ENCODE measurements at places on chromosomes 16 and 17. TPM values are rescaled to one million over a fixed set of nuclear protein-coding genes. Genes with fewer than 3 reads are reported as not detected.
A peak's percentile ranks its signal among the peaks of the same experiment; 100 is the strongest.

DNA sequence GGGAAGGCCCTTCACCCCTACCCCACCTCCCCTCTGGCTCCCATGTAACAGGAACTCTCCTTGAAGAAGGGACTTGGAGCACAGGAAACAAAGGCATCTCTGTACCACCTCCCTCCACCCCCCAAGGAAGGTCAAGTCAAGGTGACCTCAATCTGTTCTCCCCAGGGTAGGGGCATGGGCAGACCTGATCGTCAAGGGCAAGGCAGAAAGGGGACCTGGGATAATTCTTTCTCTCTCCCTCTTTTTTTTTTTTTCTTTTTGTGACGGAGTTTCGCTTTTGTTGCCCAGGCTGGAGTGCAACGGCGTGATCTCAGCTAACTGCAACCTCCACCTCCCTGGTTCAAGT is 4.3 kb upstream of the STAT5A start:
- no peak overlapping the region for H3K4me3 ChIP-seq
- H3K4me1 ChIP-seq = peaks cover 6% of the 10 kb centered on the region
- H3K36me3 ChIP-seq = no peaks in the 10 kb centered on the region
- H3K27ac ChIP-seq = no peak overlapping the region

GRCh38 chr17:1912146-1912545 is 82.3 kb downstream of the RPA1 start:
- H3K4me3 ChIP-seq = no peak overlapping the region
- no peaks in the 10 kb centered on the region for H3K36me3 ChIP-seq
- no peak for DNase-seq

GRCh38 chr17:80261159-80261894 is 675 bp downstream of the RNF213 start:
- H3K27me3 ChIP-seq = no peaks in the 10 kb centered on the region
- peaks cover 25% of the 10 kb centered on the region for H3K4me1 ChIP-seq
- peak overlapping the region; percentile 97 for H3K4me3 ChIP-seq
- DNase-seq = peak; percentile 76
- no peaks in the 10 kb centered on the region for H3K36me3 ChIP-seq
- peak overlapping the region; percentile 99 for H3K27ac ChIP-seq

The UBE2G1 gene
- 45.5 TPM for total RNA-seq

DNA sequence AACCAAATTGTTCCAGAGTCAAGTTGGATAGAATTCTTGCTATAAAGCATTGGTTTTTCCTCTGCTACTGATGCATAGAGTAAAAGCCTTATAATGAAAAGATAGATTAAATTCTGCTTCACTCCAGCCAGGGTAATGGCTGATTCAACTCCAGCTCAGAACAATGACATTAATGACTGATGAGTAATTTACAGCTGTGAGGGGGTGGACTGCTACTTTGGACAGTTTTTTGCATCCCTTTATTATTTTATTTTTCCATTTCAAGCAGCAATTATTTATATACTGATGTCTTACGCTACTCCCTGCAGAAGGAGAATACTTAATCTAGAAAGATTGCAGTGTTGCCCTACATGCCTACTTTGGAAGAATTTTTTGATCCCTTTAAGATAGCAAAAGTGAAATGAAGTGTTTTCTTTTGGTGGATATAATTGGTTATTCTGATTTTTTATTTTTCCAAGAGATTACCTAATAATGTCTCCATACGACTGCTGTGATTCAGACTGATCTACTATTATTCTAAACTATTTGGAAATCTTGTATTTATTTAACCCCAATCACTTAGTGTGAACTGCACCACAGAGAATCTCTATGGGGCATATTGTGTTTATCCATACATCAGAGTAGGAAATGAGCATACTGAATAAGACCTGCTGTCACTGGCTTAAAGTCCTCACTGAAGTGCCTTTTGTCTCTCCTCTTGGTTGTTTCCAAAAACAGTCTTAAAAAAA is 149.5 kb downstream of the TRIM37 start:
- H3K36me3 ChIP-seq = no peaks in the 10 kb centered on the region
- no peak for DNase-seq
- no peak overlapping the region for H3K27ac ChIP-seq

DNA sequence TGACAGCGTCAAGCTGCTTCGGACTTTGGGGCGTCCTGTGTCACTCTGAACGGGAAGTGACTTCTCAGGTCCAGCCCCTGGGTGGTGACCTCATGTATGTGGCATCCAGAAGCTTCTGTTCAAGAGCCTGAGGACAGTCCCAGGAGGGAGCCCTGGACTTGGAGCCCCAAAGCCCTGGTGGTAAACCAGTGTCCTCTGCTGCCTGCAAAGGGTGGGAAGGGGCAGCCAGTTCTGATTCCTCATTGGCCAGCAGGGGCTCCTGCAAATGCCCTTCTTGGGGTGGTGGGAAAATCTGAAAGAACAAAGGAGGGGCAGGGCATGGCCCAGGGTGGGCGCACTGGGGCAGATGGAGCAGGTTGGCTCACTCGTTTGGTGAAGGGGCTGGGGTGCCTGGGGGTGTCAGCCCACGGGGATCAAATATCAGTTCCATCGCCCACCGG is 1.6 kb downstream of the OSGIN1 start:
- DNase-seq = peak; percentile 75
- peaks cover 41% of the 10 kb centered on the region for H3K36me3 ChIP-seq
- H3K27me3 ChIP-seq = no peaks in the 10 kb centered on the region
- H3K4me3 ChIP-seq = peak overlapping the region; percentile 76
- H3K4me1 ChIP-seq = peaks cover 7% of the 10 kb centered on the region

DNA sequence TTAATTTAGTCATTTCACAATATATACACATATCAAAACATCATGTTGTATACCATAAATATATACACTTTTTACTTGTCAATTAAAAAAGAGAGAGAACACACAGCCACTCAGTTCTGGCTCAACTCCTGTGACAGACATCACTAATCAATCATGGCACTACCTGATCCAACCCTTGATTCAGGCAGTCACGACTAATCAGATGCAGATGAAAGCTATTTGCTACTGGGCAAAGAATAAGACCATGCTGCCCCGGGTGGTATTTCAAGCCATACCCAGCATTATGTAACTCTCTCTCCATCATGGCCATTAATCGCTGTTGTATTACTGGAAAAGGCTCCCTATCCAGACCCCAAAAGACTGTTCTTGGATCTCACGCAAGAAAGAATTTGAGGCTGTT is 345.7 kb downstream of the HAPSTR1 start:
- H3K27ac ChIP-seq = no peak overlapping the region
- H3K36me3 ChIP-seq = no peaks in the 10 kb centered on the region
- H3K4me1 ChIP-seq = no peaks in the 10 kb centered on the region
- no peak for DNase-seq
- H3K27me3 ChIP-seq = no peaks in the 10 kb centered on the region

- no peaks in the 10 kb centered on the region for H3K4me1 ChIP-seq
- DNase-seq = no peak
- H3K36me3 ChIP-seq = no peaks in the 10 kb centered on the region
- H3K27ac ChIP-seq = no peak overlapping the region
- no peak overlapping the region for H3K4me3 ChIP-seq
These were observed 246.2 kb downstream of the KATNIP start for GRCh38 chr16:27795992-27796614.

DNA sequence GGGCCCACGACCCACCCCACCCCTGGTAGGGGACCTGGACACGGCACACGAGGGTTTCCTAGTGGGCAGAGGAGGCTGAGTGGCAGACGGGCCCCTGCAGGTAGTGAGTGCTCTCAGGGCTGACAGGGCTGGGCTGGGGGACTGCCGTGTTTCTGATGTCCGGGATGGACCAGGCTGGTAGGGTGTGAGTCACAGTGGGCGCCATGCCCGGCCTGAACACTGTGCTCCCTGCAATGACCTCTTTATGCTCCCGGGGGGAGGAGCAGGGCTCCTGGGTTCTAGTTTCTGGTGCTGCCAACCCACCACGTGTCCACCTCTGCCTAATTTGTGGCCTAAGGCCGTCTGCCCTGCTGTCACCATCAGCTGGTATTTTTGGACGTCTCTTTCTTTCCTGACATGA is 26.3 kb downstream of the ARHGAP23 start:
- H3K27me3 ChIP-seq = no peaks in the 10 kb centered on the region
- no peaks in the 10 kb centered on the region for H3K36me3 ChIP-seq
- DNase-seq = peak; percentile 76
- no peak overlapping the region for H3K27ac ChIP-seq
- peak overlapping the region; percentile 21 for H3K4me3 ChIP-seq

- no peaks in the 10 kb centered on the region for H3K4me1 ChIP-seq
- no peak for DNase-seq
- no peak overlapping the region for H3K4me3 ChIP-seq
- H3K36me3 ChIP-seq = no peaks in the 10 kb centered on the region
- H3K27me3 ChIP-seq = no peaks in the 10 kb centered on the region
These were observed 6.5 kb downstream of the ADCY7 start for GRCh38 chr16:50272687-50273381.

The KRTAP16-1 gene
- not detected for total RNA-seq

- H3K36me3 ChIP-seq = no peaks in the 10 kb centered on the region
- H3K4me3 ChIP-seq = peak overlapping the region; percentile 67
- DNase-seq = no peak
These were observed 29.3 kb downstream of the TBC1D16 start for GRCh38 chr17:80006339-80006720.

All from right lobe of liver (tissue), 6 donors.